ENCODE measurements at places on chromosomes 3 and 15.

DNA sequence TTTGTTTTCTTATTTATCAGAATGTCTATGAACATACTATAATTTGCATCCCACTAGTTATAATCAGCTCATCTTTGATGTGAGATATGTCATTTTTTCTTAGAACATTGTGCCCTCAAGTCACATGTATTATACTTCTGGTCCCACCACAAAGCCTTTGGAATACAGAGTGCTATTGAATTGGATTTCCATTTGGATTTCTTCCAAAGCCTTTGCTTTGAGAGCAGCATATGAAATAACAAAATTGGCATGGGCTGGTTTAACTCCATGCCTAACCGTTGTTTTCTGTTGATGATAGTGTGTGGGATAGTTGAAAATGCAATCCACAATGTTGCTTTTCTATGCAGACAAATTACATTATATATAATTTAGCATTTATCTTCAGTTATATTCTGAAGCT is 284.5 kb upstream of the PLSCR5 start:
- no peak for DNase-seq

DNA sequence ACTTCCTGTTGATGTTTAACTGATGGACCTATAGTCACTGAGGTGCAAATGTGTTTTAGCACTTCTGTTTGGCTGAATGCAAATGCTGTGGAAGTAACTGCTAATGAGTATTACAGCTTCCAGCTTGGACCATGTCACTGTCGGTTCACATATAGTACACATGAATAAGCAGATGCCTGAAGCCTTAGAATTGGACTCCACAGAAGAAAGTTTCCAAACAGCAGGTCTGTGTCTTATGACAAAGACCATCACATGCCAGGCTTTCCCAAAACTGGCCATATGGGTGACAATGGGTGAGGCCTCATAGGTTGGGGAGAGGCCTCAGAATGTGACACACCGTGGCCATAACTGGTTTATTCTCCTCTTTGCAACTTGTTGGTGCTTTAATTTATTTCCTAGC is 241.8 kb downstream of the WNT5A start:
- no peak for DNase-seq

DNA sequence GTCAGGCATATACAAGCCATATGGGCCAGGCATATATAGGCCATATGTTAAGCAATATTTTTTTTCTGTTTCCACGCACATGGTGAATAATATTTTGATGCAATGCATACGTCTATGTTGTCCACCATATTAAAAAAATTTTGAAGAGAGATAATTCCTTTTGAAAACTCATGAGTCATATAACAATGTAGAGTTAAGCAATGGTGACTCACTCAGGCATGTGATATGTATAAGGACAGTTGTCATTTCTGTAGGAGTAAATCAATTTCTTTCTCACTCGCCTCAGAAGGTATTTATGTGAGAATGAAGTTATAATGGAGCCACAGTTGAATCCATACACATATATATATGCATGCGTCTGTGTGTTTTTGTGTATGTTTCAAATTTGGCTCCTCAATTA is 272.6 kb downstream of the EPHA3 start:
- DNase-seq = no peak

GRCh38 chr3:186004671-186005070 is 66.9 kb upstream of the TRA2B start:
- no peak for DNase-seq

GRCh38 chr15:80783260-80783659 is 4.1 kb downstream of the CEMIP start:
- no peak for DNase-seq

DNA sequence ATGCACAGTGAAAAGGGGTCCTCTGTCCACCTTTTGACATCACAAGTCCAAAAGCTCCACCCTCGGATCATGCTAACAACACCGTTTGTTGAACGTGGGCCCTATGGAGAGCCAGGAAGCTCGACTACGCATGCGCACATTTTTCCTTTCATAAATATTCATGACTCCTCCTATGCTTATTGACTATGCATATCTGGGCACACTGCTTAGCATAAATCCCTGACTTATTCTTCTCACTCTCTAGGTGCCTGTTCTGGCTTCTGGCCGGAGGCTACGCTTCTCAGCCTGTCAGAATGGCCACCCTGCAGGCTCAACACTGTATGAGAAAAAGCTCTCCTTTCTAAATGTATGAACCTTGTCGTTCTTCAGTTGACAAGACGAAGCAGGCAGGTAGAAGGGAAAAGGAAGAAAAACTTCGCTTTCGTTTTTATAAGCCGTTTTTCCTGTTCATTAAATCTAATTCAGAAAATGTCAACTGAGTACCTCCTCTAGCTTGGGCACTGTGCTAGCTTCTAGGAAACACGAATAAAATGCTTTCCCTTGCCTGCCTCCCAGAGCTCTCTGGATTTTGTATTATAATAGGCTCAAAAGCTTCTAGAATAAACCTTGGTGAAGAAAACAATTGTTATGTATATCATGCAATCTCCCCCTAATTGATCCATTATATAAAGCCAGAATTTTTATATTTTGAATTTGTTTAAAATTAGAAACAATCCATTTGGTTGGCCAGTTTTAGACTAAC is 207.7 kb downstream of the ATP10A start:
- no peak for DNase-seq

DNA sequence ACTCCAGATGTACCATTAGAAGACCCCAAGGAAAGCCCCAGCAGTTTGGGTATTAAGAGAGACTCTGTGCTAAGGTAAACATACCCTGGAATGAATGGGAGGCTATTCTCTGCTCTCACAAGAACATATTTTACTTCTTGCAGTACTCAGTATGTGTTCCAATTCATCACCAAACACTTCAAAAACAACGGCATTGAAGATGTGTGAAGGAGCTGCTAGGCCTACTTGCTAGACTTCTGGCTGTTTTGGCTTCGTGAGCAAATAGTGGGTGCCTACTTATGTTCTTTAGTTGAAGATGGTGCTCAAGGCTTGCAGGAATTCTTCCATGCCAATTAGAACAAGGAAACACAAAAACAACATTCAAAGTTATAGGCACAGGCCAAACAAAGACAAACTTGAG is 514.5 kb downstream of the ROBO1 start:
- DNase-seq = no peak

DNA sequence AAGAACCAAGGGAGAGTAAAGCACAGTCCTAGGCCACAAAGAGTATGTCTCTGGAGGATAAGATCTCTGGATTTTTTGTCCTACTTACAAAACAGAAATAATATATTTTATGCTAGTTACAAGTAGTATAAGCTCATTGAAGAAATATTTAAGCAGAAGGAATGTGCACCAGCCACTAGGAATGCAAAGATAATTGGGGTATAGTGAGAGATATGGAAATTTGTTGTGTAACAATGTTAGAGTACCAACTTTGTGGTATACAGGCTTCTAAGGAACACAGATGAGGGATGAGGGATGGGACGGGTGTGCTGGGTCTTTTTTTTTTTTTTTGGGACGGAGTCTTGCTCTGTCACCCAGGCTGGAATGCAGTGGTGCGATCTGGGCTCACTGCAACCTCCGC is 26.5 kb downstream of the AKAP13 start:
- no peak for DNase-seq
